ENCODE measurements at places on chromosomes 11 and 22.

DNA sequence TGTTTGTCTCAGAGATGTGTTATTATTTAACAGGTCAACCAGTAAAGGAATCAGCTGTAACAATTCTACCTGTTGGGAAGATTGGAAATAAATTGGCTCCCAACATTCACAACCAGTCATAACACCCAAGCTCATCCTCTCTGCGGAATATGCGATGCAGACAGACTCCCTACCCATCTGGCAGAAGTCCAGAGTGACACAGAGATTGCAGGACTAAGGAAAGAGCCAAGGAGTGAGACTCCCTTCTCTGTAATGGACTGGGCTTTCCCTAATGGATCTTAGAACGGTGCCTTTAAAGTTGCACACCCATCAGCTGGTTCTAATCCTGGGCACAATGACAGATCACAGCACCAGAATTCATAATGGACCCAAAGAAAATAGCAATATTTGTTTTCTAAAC is 27.8 kb upstream of the UBASH3B start:
- no peak for DNase-seq

- DNase-seq = peak; percentile 39
These were observed 988 bp downstream of the TNRC6B start for GRCh38 chr22:40178417-40179409.

DNA sequence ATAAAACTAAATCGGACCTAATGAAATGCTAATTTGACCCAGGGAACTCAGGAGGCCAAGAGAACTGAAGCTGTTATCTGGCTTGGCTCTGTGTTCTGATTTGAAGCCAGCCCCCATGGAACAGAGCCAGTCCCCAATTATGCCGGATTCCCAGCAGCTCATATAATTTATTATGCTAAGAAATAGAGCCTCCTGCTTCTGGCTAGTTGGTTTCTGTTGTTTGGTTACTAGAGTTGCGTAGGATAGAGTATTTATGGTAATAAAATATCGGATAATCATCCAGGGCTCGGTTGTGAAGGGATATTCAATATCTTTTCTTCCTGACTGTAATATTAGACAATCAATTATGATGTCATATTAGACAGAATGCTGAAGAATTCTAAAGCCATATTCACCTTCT is 120.4 kb upstream of the TTC12 start:
- DNase-seq = no peak

GRCh38 chr11:110509472-110509871 is 79.7 kb downstream of the FDX1 start:
- no peak for DNase-seq

GRCh38 chr11:10617551-10617950 is 49.1 kb upstream of the LYVE1 start:
- no peak for DNase-seq

DNA sequence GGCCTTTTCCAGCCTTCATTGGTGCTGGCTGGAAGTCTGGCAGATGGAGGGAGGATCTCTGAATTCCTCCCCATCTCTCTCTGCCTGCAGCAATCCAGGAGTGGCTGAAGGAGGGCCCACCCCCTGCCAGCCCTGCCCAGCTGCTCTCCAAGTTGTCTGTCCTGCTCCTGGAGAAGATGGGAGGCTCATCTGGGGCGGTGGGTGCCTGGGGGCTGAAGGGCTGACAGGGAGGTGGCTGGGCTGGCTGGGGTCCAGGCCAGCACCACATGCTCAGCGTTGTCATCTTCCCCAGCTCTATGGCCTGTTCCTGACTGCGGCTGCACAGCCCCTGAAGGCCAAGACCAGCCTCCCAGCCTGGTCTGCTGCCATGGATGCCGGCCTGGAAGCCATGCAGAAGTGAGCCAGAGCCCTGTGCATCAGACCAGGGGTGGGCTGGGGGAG is 12.2 kb downstream of the TKFC start:
- no peak for DNase-seq

DNA sequence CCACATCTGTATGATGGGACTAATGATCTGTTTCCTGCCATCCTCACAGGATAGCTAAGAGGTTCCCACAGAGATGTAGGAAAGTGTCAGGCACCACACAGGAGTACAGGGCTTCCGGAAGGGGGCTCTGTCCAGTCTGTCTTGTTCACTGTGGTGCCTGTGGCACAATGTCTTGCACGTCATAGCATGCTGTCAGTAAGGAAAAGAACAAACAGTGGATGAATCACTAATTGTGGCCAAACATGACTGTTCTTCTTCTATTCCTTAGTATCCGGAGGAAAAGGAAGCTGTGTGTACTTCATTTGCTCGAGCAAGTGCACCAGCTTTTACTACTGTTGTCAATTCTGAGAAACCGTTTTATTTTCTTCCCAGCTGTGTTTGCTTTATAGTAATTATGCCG is 73.4 kb upstream of the YWHAH start:
- DNase-seq = no peak

- DNase-seq = no peak
These were observed 80.7 kb upstream of the FAM181B start for GRCh38 chr11:82814379-82814778.

DNA sequence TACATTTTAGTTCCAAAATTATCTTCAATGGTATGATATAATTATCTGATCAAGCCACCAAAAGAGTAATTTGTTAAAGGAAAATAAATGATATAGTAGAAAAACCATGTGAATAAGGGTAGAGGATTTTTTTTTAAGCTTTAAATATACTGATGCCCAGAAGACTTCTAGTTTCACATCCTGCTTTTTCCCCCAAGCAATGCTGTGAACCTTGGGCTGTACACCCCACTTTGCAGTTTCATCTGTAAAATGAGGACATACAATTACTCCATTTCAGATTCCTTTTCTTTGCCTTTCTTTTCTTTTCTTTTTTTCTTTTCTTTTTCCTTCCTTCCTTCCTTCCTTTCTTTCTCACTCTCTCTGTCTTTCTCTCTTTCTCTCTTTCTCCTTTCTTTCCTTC is 1125.4 kb downstream of the DLG2 start:
- DNase-seq = no peak

GRCh38 chr11:127986073-127986472 is 601.3 kb downstream of the ETS1 start:
- no peak for DNase-seq

- DNase-seq = no peak
These were observed 18.1 kb downstream of the CECR2 start for GRCh38 chr22:17387356-17387755.

DNA sequence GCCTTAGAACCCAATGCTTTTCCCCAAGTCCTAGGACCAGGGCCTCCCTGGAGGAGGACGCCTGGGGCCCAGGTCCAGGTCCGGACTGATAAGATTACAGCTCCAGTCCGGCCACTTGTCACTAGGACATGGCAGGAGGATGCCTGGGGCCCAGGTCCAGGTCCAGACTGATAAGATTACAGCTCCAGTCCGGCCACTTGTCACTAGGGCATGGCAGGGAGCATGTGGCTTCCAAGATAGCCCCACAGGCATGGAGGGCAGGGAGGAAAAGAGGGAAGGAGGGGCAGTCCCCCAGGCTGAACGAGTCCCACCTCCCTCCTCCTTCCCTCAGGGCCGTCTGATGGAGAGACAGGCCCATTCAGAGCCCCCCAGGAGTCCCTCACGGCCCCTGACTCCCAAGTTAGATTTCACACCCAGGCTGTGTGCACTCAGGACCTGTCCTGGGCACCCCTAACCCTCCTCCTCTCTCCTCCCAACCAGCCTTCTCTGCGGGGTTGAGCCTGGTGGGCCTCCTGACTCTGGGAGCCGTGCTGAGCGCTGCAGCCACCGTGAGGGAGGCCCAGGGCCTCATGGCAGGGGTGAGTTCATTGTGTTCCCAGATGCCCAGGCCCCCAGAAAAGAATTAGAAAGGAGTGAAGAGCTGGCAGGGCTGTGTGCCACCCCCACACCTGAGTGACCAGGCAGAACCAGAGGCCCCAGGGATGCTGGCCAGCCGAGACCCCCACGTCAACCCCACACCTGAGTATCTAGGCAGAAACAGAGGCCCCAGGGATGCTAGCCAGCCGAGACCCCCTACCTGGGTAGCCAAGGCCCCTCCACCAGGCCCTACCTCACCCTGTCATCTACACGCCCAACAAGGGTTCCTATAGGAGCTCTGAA is 2.1 kb downstream of the TSPAN32 start:
- DNase-seq = no peak

GRCh38 chr11:46291441-46292150 is 14.1 kb downstream of the CREB3L1 start:
- no peak for DNase-seq

GRCh38 chr11:32137869-32138268 is 47.0 kb downstream of the RCN1 start:
- no peak for DNase-seq

- DNase-seq = no peak
These were observed 351 bp downstream of the OR56A4 start for GRCh38 chr11:6006395-6006794.

GRCh38 chr11:196786-197731 is 4.2 kb downstream of the SCGB1C1 start:
- DNase-seq = no peak

DNA sequence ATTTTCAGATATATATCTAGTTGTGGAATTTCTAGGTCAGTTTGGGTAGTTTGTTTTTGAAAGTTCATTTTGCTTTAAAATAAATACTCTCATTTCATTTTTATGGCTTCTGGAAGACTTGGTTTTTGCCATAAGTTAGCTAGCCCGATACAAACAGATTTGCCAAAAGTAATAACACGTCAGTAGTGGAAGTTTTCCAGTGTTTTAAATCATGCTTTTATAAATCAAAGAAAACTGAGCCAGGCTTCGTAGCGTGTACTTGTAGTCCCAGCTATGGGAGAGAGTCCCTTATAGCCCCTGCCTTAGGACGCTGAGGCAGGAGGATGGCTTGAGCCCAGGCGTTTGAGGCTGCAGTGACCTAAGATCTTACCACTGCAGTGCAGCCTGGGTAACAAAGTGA is 21.7 kb upstream of the MICALL1 start:
- DNase-seq = peak; percentile 60

DNA sequence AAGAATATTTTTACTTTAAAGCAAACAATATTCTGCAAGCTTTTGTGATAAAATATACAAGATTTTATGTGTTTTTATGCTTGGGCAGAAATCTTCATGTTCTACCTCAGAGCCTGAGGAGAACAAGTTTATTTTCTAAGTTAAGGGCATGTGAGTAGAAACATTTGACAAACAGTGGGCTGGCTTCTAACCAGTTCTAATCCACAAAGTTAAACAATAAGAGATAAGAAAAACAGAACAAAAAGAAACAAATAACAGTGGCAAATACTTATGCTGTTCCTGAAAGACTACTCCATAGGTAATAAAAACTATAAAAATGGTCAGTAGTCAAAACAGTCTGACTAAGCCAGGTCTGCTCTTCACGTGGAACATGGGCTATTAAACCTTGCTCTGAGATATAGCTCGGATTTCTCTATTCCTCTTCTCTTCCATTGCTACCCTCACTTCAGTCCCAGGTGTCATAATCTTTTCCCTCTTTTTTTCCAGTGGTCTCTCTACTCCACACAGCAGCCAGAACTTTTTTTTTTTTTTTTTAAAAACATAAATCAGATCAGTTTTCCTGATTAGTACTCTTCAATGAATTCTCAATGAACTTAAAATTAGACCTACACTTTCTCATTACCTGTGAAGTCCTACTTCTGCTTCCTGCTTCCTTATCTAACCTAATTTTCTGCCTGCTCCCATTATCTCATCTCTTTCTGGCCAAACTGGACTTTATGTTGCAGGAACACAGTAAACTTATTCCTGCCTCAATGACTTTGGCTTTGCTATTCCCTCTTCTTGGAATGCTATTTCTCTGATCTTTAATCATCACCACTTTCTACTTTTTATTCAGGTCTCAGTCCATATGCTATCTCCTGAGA is 671.1 kb upstream of the CCDC90B start:
- no peak for DNase-seq

- no peak for DNase-seq
These were observed 15.8 kb upstream of the SIK2 start for GRCh38 chr11:111586388-111586831.

- no peak for DNase-seq
These were observed 6.9 kb upstream of the IFITM3 start for GRCh38 chr11:327581-327923.

DNA sequence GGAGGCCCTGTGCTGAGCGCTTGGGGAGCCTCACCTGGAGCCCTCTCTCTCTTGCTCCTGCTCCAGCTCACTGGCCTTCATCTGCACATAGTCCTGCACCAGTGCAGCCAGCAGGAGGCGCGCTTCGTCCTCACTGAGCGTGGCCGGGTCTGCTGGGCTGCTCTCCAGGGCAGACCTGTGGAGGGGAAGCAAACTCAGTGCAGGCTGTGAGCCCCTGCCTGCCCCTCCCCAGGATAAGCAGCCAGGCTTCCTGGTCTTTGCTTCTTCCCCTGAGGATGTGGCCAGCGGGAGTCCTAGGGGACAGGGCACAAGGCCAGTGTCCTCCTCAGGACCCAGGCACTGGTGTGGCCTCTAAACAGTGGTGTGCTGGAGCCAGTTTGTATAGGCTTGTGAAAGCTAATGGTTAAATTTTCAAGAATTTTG is 2.2 kb downstream of the CALCA start:
- DNase-seq = no peak

DNA sequence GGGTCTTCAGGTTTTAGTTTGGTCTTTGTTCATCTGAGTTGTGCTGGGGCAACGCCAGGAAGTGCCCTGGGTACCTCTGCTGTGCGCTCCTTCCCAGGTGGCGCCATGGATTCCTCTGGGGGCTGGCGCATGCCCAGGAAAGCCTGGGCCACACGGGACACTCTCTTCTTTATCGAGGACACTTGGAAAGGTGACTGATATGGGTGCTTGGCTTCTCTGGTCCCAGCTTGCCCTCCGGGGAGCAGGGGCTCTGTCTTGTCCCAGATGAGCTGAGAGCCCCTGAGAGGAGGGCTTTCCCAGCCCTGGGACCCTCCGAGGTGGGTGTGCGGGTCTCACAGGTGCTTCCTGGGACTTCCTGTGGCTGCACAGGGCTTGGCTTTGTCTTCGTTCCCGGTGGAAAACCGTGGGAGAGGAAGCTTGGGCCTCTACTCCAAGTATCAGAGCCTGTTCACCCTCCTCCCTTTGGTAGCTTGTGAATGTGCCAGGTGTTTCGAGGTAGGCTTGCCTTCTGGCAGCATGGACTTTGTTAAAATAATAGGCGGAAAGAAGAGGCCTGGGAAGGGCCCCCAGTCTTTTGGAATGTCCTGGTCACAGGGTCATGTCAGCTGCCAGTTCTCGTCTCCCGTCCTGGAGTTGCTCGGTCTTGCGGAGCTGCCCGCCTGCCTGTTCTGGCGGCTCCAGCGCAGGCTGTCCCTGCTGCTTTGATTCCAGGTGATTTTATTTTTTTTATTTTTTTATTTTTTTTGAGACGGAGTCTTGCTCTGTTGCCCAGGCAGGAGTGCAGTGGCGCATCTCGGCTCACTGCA is 10.1 kb upstream of the NEAT1 start:
- no peak for DNase-seq

DNA sequence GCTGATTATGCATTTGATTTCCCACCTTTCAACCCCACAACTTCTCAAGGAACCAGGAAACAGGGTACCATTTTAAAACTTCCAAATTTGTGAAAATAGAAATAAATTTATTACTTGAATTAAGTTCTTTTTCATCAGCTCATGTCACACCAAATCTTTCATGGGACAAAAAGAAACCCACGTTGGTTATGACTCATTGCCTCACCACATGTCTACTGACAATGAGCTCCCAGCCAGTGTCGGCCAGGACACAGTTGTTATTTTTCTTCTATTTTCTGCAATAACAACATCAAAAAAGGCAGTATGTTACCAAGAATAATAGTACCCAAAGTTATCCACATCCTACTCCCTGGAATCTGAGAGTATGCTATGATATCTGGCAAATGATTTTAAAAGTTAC is 17.3 kb downstream of the MS4A6A start:
- DNase-seq = no peak

All from fibroblast of skin of left biceps (primary cell).